ENCODE measurements at places on chromosomes 5 and 9. TPM values are rescaled to one million over a fixed set of nuclear protein-coding genes. Genes with fewer than 3 reads are reported as not detected.
A peak's percentile ranks its signal among the peaks of the same experiment; 100 is the strongest.

DNA sequence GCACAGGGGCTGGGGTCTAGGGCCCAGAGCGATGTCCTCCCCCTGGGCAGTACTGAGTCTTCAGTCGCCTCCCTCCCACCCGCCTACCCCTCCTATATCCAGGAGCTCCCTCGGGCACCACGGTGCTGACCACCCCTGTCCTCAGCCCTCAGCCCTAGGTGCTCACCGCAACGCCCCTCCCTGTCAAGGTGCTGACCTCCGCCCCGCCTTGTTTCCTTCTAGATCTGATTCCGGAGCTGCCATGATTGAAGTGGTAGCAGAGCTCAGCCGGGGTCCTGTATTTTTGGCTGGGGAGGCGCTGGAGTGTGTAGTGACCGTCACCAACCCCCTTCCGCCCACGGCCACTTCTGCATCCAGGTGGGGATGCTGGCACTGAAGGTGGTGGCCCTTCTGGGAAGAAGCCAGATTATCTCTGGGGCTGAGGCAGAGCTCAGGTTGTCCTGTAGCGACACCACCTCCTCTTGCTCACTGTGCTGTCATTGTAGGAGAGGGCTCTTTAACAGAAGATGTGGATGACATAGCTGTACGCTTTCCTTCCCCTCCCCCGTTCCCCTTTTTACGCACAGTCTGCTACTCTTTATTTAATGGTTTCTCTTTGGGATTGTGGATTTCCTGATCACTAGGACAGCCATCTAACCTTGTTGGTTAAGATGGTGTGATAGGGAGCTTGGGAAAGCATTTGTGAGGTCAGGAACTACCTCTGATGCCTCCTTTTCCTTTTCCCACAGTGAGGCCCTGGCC lies 598 bp downstream of the RGP1 start:
- no peak for DNase-seq
- H3K4me3 ChIP-seq: peak overlapping the region; percentile 88
- peak overlapping the region; percentile 75 for H3K27ac ChIP-seq
- peaks cover 36% of the 10 kb centered on the region for H3K36me3 ChIP-seq

- H3K4me1 ChIP-seq: no peaks in the 10 kb centered on the region
- no peak overlapping the region for H3K4me3 ChIP-seq
- H3K27ac ChIP-seq: no peak overlapping the region
- peaks cover 3% of the 10 kb centered on the region for H3K27me3 ChIP-seq
- no peaks in the 10 kb centered on the region for H3K36me3 ChIP-seq
- no peak for DNase-seq
Observed at GRCh38 chr9:111610845-111611244, 11.4 kb upstream of the PTGR1 start.

DNA sequence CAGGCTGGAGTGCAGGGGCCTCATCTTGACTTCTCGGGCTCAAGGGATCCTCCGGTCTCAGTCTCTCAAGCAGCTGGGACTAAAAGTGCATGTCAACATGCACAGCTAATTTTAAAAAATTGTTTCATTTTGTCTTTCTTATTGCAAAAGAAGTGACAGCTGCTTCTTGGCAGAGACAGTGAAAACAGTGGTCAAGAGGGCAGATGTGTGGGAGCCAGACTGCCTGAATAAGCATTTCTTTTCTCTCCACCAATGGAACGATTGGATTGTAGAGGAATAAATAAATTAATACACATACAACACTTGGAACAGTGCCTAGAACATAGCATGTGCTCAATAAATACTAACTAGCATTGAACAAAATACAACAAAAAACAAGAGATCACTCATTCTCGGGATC lies 27.4 kb upstream of the KIF4B start:
- no peaks in the 10 kb centered on the region for H3K4me1 ChIP-seq
- no peak overlapping the region for H3K4me3 ChIP-seq
- no peak for DNase-seq
- no peak overlapping the region for H3K27ac ChIP-seq

DNA sequence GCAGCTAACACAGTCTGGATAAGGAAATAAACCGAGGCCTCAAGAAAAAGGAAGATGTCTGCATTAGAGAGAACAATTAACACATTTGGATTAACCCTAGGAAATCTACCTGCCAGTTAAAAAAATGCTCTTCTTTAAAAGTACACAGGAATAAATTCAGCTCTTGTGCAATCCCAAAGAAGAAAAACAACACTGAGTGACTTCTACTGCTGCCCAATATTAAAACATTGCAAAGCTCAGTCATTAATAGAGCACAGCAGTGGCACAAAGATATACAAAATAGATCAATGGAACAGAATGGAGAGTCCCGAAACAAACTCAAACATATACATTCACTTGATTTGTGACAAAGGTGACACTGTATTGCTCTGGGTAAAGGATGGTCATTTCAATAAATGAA lies 119.7 kb downstream of the GNAQ start:
- no peaks in the 10 kb centered on the region for H3K27me3 ChIP-seq
- no peaks in the 10 kb centered on the region for H3K36me3 ChIP-seq
- H3K27ac ChIP-seq: no peak overlapping the region
- no peak overlapping the region for H3K4me3 ChIP-seq

DNA sequence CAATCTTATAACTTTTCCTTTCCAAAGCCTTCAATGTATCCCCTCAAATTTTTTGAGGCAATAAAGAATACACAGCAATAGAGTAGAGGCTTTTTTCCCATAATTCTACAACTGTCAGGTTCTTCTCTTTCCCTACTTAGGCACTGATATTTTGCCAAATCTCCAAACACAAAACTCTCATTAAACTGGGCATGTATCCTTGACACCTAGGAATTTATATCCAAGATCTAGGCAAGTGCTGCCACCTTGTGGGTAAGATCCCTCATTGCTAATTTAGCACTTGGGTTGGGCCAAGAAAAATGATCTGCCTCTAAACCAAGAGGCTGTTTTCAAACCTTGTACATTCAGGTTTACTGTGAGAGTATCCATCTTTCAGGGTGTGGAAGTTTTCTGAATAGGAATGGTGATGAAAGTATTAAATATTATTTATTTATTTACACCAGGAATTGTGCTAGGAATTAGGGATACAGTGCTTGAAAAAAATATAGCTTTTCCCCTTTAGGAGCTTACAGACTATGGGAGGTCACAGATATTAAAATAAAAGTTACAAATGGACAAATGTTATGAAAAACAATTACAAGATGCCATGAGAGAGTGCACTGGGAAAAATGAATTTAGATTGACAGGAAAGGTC lies 17.6 kb downstream of the TSTD2 start:
- H3K4me1 ChIP-seq: no peaks in the 10 kb centered on the region
- no peak overlapping the region for H3K27ac ChIP-seq
- no peak overlapping the region for H3K4me3 ChIP-seq
- DNase-seq: peak; percentile 58

DNA sequence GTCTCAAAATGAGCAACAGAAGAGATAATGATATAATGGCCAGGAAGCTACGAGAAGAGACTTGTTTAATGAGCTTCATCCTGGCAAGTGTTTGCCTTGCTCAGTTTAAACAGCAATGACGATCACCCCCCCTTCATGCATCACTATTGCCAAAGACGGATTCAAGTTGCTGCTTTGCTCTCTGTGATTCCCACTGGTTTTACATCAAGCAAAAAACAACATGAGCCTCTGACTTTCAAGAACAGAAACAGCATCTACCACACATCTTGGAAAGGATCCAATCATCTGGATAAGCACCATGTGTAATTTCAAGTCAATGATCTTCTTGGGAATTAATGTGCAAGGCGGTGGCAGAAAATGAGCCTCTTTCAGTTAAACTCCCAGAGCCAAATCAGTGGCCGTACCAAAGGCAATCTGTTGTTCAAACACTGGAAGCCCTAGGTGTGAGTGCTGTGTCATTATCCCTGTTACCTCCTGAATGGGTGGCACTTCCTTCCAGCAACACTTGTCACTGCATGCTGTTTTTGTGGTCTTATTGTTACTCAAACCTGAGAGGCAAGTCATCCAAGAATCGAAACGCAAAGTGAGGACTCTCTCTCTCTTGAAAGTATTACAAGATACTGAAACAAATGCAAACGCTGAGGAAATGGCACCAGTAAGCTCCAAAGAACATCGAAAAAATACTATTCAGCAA lies 72.8 kb downstream of the MED27 start:
- H3K27ac ChIP-seq: no peak overlapping the region
- peaks cover 10% of the 10 kb centered on the region for H3K4me1 ChIP-seq
- no peaks in the 10 kb centered on the region for H3K27me3 ChIP-seq
- no peak overlapping the region for H3K4me3 ChIP-seq

DNA sequence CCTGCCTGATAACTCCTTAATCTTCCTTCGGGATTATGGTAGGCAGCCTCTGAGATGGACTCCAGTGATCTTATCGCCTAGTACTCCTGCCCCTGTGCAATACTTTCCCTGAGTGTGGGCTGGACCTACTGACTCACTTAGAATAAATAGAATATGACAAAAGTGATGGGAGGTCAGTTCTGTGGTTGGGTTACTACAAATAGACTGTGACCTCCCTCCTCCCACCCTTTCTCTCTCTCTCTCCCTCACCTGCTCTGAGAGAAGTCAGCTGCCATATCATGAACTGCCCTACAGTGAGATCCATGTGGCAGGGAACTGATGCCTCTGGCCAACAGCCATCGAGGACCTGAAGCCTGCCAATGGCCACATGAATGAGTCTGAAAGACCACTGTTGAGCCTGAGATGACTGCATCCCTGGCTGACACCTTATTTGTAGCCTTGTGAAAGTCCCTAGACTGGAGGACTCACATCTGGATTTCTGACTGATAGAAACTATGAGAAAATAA lies 31.7 kb downstream of the NRG2 start:
- H3K27ac ChIP-seq: no peak overlapping the region
- no peaks in the 10 kb centered on the region for H3K36me3 ChIP-seq
- no peaks in the 10 kb centered on the region for H3K4me1 ChIP-seq
- no peak overlapping the region for H3K4me3 ChIP-seq
- DNase-seq: no peak

- H3K4me1 ChIP-seq: no peaks in the 10 kb centered on the region
- H3K27me3 ChIP-seq: no peaks in the 10 kb centered on the region
- no peaks in the 10 kb centered on the region for H3K36me3 ChIP-seq
- H3K4me3 ChIP-seq: no peak overlapping the region
Observed at GRCh38 chr9:76215066-76215465, 179.2 kb downstream of the RFK start.

DNA sequence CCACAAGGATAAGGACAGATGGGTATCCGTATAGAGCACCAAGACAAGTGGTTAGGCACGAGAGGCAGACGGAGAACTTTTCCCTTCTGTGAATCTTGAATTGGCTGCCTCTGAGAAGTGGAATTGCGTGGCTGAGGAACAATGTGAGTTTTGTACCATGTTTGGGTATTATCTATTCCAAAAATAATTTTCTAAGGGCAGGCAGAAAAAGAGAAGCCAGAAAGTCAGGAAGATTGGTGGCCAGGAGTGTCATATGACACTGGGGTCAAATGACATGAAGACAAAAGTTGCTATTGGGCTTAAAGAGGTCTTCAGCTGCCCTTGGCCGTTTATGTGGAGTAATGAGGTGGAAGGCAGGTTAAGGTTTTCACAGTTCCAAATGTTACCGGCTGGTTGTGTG lies 14.5 kb downstream of the HABP4 start:
- no peaks in the 10 kb centered on the region for H3K4me1 ChIP-seq
- DNase-seq: no peak
- H3K27ac ChIP-seq: no peak overlapping the region
- H3K36me3 ChIP-seq: peaks cover 16% of the 10 kb centered on the region

DNA sequence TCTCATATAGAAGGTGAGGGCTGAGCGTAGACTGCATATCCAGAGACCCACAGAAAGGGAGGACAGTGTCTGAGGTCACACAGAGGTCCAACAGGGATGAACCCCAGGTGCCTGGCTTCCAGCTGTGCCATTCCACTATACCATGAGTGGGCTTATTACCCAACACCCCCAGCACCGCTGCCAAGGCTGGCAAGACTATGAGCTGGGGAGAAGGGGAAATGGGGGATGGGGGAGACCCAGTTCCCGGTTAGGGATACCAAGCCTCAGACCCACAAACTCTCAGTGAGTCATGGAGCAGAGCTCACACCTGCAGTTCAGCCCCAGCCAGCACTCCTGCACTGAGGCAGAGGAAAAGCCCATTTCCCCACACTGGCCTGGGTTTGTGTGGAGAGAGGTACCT lies 106.4 kb downstream of the PSD2 start:
- H3K4me3 ChIP-seq: no peak overlapping the region
- no peaks in the 10 kb centered on the region for H3K36me3 ChIP-seq
- H3K27ac ChIP-seq: no peak overlapping the region
- H3K27me3 ChIP-seq: peaks cover 24% of the 10 kb centered on the region

DNA sequence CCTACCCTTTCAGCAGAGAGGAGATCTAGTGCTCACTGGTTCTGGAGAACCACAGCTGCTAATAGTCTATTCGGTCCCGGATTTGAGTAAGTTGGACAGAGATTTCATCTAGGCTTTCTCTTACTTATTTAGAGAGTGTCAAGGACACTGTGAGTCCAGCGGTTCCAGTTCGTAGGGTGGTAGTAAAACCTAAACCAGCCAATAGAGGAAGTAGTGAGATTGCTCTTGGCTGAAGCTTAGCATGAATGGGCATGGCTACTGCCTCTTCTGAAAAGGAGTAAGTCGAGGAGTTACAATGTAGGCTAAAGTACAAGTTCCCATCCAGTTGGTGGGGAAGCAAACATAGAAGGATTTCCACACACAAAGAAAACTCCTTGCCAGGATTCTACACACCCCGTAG lies 109.6 kb upstream of the MOCS2 start:
- H3K4me1 ChIP-seq: no peaks in the 10 kb centered on the region
- no peak overlapping the region for H3K4me3 ChIP-seq
- H3K27ac ChIP-seq: no peak overlapping the region
- DNase-seq: no peak
- no peaks in the 10 kb centered on the region for H3K27me3 ChIP-seq

PCDHGA12 gene
- total RNA-seq: not detected

PCDHB16 gene
- total RNA-seq: not detected

ANKRD34B gene
- total RNA-seq: not detected

FRRS1L gene
- not detected for total RNA-seq

GRM6 gene
- total RNA-seq: not detected

CNTNAP3B gene
- not detected for total RNA-seq

PTPRD gene
- total RNA-seq: 0.04 TPM

JAKMIP2 gene
- total RNA-seq: 1.8 TPM

Measured in CD8-positive, alpha-beta memory T cell (primary cell).